ENCODE measurements at places on chromosomes 12 and 14.
A peak's percentile ranks its signal among the peaks of the same experiment; 100 is the strongest.

- DNase-seq = no peak
These were observed 41.7 kb downstream of the TRIM9 start for GRCh38 chr14:51053157-51053556.

GRCh38 chr12:113684908-113685782, 213.5 kb upstream of the LHX5 start:
- no peak for DNase-seq

- DNase-seq = no peak
These were observed 9.2 kb upstream of the PALS1 start for GRCh38 chr14:67232066-67232465.

- no peak for DNase-seq
These were observed 207.3 kb downstream of the SSPN start for GRCh38 chr12:26402648-26403047.

- DNase-seq = no peak
These were observed at the start of gene RBP5 for GRCh38 chr12:7128681-7129286. TSS of gene RBP5 (minus strand) at chr12:7128889. CDS start at chr12:7128775, 114 bp downstream.

- DNase-seq = no peak
These were observed 48.4 kb downstream of the ESRRB start for GRCh38 chr14:76424359-76424758.

- no peak for DNase-seq
These were observed 17.6 kb downstream of the BATF start for GRCh38 chr14:75539561-75540478.

DNA sequence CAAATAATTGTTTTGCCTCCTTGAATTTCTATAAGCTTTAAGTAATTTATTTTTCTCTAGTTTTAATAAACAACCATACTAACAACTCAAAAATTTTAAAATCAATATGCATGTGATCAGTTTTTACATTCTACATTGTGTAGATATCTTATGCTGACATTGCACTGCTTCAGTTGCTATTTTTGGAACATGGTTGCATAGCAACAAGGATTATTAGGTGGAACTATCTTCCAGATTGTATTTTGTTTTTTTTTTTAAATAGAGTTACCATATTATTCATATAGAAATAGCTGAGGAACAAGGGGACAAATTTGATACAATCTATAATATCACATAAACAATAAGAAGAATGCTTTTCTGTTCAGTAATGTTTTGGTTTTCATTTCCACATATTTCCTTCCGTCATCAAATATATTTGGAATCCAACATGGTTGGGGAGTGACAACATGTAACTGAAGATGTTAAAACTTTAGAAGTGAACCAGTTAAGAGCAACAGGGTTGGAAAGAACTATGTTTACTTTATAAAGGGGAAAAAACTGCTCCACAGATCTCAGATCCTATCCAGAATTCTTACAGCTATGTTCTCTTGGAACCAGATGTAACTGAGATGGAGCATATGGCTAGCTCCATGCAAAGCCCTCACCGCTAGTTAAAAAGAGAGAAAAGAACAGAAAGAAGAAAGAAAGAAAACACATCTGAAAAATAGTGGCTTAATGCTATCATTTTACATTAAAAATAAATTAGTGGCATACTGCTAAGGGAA, 235.5 kb downstream of the NELL2 start:
- no peak for DNase-seq

DNA sequence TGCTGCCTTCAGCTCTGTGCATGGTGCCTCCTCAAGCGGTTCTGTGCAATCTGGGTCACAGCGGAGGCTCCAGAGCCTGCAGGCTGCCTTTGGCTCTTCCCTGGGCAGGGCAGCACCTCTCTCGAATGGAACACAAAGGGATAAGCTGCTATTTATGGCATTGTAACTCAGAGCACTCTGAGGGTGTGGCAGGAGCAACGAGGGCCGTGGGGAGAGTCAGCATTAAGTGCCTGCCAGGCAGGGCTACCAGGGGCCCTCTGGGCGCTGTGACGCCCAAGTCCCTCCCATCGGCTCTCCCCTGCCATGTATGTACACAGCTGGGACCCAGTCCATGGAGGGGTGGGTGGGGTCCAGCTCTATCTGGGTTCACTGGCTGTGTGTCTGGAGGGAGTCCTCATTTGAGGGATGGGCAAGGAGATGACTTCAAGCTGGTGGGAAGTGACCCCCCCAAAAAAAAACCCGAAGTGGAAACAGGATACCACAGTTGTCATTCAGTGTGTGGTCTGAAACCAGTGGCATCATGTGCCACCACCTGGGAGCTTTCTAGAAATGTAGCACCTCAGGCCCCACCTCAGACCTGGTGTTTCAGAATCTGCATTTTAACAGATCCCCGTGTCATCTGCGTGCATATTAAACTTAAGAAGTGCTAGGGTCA, 44.0 kb upstream of the OAS1 start:
- DNase-seq = no peak

DNA sequence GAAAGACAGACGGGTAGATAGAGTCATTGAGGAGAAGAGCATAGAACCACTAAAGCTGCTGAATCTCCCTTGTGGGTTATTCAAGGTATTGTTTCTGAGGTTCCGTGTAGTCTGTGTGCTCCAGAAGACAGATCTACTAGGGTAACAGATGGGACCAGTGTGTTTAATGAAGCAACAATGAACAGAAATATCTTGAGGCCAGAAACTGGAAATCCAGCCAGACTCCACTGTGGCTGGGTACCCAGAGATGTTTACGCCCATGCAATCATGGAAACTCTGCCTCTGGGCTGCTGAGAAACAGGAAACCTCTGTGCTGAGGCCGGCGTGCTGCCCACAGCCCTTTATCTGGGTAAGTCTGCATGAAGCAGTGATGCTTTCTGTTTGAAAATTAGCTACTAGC, 8.3 kb downstream of the PROX2 start:
- no peak for DNase-seq

- DNase-seq = peak; percentile 22
These were observed at the start of gene TBX3 for GRCh38 chr12:114684098-114684869. TSS of gene TBX3 (minus strand) at chr12:114684175. CDS start at chr12:114683200, 975 bp downstream.

DNA sequence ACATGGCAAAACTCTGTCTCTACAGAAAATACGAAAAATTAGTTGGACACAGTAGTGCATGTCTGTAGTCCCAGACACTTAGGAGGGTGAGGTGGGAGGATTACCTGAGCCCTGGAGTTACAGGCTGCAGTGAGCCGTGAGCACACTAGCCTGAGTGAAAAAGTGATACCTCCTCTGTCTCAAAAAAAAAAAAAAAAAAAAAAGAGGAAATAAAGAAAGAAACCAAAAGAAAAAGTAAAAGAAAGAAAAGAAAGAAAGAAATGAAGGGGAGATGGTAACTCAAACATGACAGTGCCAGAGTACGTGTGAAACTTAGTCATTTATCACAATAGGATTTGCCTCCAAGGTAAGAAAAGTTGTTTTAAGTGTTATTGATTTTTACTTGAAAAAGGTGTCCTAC, 407.0 kb upstream of the MGAT4C start:
- no peak for DNase-seq
